Stimulated activated CD4-positive, alpha-beta T cell treated with anti-CD3 and anti-CD28 coated beads, TNF-alpha, amount 100 ng/mL, for 24 hours (primary cell): ENCODE measurements at places on chromosomes 13 and 19.

- DNase-seq, result no peak
Measured at GRCh38 chr13:90951663-90952062, 395.8 kb upstream of the MIR17HG start.

DNA sequence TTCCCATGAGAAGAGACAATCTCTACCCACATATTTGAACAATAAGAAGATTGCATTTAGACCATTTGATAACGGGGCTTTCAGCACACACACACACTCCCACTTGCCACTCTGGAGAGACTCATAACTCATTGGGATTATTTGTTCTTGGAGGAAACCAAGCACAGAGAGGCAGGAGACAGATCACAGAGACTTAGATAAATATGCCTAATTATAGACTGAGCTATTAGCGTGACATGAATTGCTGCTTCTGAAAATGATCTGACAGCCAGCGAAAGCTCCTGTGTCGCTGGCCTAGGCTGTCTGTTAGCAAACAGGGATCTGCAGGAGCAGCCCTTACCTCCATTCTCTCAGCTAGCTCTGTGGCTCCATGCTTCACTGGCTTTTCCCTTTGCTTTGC is 111.4 kb downstream of the CCNA1 start:
- no peak for DNase-seq

GRCh38 chr19:43616306-43616705 is 3.1 kb downstream of the ZNF428 start:
- no peak for DNase-seq

- DNase-seq, result no peak
Measured at GRCh38 chr19:30207357-30207756, 164.8 kb upstream of the ZNF536 start.

DNA sequence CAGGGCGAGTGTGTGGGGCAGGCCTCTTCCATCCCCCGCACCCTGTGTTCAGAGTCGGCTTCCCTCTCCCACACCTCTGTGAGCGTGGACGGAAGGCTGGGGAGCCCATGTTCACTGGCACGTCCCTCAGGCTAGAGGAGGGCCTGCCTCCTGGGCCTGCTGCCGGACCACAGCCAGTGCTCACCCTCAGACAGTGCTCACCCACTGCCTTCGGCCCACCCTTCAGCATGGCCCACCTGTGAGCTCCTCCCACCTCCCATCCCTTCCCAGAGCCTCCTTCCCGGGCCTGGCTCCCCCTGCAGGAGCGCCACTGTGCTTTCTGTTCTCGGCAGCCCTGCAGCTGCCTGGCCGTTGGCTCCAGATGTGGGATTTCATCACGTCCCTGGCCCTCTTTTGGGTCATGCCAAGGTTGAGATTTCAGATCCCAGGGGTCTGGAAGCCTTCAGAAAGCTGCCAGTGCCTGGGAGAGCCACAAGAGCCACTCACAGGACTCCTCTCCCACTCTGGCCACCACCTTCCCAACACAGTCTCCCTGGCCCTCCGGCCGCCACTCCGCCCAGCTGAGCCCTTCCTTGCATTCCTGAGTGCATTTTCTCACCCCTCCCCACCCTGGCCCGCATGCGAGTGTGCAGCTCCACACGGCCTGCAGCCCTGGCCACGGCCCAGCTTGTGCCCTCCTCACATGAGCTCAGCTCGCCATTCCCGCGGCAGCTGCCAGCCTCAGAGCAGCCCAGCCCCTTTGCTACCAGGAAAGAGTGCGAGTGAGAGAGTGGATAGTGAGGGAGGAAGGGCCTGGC is 25.3 kb downstream of the CAPN12 start:
- no peak for DNase-seq

DNA sequence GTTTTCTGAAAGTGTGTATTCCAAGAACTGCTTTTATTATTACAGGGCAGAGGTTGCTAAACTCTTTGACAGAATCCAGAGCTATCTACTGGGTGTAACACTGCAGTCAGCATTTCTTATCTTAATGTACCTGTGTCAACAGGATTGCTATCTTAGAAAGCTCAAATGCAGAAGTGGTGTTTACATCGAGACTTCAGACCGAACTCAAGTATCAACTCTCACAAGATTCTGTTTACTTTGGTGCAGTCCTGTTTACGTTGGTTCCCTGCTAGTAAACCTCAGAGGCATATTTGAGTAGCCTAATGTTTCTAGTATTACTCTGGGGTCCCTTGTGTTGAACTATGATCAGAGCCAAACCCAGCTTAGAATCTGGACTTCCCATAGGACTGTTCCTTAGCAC is 20.5 kb downstream of the SLC15A1 start:
- DNase-seq, result no peak

DNA sequence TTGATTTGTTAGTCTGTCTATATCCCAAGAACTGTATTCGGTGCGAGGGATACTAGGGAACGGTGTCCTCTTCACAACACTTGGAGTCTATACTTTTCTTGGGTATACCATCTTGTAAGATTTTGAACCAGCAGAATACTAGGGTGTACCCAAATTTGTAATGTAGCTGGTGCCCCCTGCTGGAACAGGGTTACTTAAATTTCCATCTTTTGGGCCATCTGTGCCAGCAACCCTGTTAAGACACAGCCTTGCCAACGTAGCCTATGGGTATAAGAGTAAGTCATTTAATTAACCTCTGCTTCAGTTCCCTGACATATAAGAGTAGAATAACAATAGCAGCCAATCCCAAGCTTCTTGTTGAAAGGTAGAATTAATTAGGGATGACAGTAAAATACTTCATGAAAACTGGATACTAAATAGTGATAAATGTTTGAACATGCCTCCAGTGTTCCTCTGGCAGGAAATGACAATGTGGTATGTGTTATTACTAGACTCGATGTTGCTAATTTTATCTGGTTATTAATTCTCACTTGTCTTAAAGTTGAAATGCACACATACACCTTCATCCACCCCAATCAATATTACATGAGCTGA is 607.6 kb downstream of the FGF9 start:
- DNase-seq, result peak; percentile 21

DNA sequence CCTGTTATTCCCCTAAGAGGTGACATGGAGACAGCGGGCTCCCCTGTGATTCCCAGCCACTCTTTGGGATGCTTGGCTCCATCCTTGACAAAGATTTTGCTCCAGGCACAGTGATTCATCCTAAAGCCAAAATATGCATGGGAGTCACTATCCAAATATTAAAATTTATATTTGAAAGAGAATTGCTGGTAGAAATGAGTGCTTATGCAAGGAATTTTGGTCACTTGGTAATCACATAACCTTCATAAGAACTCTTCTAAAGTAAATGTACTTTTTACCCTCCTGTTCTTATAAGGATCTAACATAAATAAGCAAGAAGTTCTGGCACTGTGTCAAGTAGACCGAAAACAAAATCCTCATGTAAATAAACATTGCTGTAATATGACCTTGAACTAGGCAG is 385.8 kb downstream of the ITGBL1 start:
- DNase-seq, result no peak

GRCh38 chr13:79267560-79267959 is 138.5 kb downstream of the RBM26 start:
- no peak for DNase-seq

DNA sequence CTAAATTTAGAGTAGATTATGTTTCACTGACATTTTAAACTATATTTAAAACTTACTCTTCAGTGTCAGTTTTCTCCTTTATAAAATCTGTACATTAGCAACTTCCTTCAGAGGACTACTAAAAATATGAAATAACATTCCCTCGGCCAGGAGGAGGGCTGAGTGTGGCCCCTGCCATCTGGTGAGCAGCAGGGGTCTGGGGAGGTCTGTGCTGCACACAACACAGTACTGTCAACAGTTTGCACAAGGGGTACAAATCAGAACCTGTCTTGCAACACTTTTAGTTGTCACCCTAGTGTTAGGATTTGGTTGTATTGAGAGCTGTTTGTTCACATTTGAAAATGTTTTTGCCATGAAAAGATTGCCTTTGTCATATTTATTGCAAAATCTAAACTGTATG is 48.9 kb downstream of the TPP2 start:
- DNase-seq, result no peak

DNA sequence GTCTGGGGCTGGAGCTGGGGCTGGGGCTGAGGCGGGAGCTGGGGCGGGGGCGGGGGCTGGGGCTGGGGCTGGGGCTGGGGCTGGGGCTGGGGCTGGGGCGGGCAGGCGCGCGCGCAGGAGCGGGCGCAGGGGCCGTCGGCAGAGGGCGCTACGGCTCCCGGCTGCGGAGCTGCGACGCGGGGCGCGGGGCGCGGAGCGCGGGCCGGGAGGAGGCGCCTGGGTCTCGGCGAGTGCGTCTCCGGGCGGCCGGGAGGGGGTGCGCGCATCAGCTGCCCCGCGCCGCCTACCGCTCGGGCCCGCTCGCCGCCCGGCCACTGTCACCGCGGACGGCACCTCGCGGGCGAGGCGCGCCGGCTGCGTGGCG is 422 bp upstream of the MTUS2 start:
- no peak for DNase-seq

DNA sequence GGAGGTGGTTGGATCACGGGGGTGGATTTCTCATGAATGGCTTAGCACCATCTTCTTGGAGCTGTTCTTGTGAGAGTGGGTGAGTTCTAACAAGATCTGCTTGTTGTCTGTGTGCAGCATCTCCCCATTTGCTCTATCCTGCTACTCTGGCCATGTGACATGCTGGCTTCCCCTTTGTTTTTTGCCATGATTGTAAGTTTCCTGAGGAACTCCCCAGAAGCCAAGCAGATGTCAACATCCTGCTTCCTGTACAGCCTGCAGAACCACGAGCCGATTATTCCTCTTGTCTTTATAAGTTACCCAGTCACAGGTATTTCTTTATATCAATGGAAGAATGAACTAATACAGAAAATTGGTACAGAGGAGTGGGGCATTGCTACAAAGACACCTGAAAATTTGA is 2.3 kb upstream of the SIGLEC12 start:
- no peak for DNase-seq

- no peak for DNase-seq
Measured at GRCh38 chr19:343451-343931, 1.1 kb downstream of the MIER2 start.

DNA sequence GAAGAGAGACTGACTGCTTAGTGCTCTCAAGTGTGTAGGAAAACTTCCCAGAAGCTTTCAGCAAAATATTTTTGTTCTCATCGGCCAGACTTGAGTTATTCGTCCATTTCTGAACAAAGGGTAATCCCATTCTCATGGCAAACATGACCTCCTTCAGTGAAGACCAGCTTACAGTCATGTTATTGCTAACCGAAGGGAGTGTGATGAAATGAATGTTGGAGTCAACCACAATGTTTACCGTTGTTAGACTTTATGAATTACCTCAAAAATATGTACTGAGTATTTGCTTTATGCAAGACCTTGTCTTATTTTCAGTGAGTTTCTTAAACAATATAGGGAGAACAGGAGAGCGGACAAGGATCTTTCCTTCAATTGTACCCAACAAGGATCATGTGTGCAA is 228.6 kb downstream of the LMO7 start:
- no peak for DNase-seq

DNA sequence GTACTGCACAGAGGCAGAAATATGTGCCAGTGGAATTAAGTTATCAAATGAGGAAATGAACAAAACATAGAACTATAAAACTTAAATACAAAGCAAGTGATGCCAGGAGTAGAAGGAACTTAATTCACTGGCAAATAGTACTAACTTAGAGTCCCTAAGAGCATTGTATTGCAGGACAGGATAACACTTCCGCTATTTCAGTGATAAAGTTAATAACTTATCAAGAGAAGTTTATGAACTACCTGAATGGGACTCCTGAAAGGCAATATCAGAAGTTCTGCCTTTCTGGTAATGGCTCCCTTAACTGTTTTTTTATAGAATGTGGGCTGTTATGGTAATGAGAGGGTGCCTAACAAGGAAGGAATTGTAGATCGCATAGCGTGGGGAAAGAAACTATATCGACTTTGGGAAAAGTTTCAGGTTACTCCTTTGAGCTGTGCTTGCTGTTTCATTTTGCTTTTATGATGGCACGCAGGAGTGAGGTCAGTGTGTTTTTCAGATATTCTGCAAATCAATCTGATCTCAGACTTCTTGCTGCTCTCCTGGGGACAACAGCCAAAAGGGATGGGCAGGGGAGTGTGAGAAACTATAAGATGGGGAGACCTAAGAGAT is 95.3 kb upstream of the MLNR start:
- DNase-seq, result no peak

- no peak for DNase-seq
Measured at GRCh38 chr19:45981350-45981749, 7.7 kb upstream of the NOVA2 start.

DNA sequence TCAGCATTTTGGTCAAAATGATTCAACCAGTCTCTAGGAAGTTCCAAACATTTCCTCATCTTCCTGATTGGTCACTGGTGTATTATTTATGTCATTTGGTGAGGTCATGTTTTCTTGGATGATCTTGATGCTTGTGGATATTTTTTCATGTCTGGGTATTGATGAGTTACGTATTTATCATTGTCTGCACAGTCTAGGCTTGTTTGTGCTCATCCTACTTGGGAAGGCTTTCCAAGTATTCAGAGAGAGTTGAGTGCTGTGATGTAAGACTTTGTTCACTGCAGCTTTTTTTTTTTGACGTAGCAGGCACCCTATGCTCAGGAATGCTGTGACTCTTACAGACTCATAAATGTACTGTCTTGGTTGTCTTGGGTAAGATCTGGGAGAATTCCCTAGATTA is 509.5 kb downstream of the SLITRK1 start:
- no peak for DNase-seq

- no peak for DNase-seq
Measured at GRCh38 chr19:50759886-50760285, 10.4 kb upstream of the GPR32 start.
